ENCODE measurements at places on chromosomes 2 and 18. TPM values are rescaled to one million over a fixed set of nuclear protein-coding genes. Genes with fewer than 3 reads are reported as not detected.

DNA sequence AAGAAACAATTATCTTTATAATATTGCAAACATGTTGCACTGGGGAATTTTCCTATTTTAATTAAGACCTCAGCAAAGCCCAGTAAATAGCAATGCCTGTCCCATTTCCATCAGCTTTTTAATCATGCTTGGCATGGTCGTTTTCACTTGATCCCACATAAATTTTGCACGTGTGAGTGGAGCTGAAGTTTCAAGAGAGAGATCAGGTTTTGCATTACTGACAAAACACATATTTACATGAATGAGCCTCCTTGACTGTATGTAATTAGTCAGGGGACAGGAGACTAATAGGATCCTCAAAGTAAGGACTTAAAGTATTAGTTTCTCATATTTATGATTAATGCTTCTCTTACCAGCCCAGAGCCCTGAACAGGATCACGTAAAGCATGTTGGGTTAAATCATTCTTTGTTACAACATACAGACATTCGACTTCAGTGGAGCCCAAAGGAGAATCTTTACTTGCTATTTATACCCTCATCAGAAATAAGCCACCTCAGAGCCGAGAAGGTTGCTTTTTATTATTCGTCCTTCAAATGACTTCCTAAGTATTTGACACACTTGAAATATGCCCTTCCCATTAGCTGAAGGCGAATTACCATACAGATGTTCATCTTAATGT is 711.3 kb downstream of the GALR1 start:
- H3K36me3 ChIP-seq: no peaks in the 10 kb centered on the region
- no peak overlapping the region for H3K4me3 ChIP-seq
- H3K27ac ChIP-seq: no peak overlapping the region
- DNase-seq: no peak

GRCh38 chr18:3902676-3903075 is 452.7 kb downstream of the TGIF1 start:
- peaks cover 9% of the 10 kb centered on the region for H3K4me1 ChIP-seq
- no peak overlapping the region for H3K27ac ChIP-seq
- H3K36me3 ChIP-seq: no peaks in the 10 kb centered on the region
- no peak for DNase-seq
- H3K27me3 ChIP-seq: no peaks in the 10 kb centered on the region

- H3K4me3 ChIP-seq: peak overlapping the region; percentile 70
- no peaks in the 10 kb centered on the region for H3K36me3 ChIP-seq
- H3K4me1 ChIP-seq: peaks cover 20% of the 10 kb centered on the region
- DNase-seq: peak; percentile 54
Observed at GRCh38 chr2:24082787-24083566, 1.7 kb downstream of the TP53I3 start.

DNA sequence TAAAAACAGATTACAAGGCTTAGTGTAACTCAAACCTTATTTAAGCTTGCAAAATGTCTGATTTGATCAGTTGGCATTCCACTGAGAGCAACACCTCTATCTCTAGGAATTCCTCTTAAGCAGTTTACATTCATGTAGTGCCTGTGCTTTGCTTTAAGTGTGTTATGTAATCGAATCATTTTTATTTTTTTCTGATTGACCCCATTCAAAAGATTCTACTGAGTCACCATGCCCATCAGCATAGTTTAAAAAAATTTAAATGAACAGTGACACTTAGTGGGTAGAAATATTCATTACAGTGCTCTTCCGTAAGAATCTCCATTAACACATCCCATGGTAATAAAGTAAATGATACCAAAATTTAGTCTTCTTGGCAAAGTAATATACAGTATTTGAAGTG is 67.8 kb upstream of the SLC4A10 start:
- no peak overlapping the region for H3K27ac ChIP-seq
- H3K36me3 ChIP-seq: no peaks in the 10 kb centered on the region
- no peaks in the 10 kb centered on the region for H3K27me3 ChIP-seq
- H3K4me3 ChIP-seq: no peak overlapping the region
- DNase-seq: no peak

DNA sequence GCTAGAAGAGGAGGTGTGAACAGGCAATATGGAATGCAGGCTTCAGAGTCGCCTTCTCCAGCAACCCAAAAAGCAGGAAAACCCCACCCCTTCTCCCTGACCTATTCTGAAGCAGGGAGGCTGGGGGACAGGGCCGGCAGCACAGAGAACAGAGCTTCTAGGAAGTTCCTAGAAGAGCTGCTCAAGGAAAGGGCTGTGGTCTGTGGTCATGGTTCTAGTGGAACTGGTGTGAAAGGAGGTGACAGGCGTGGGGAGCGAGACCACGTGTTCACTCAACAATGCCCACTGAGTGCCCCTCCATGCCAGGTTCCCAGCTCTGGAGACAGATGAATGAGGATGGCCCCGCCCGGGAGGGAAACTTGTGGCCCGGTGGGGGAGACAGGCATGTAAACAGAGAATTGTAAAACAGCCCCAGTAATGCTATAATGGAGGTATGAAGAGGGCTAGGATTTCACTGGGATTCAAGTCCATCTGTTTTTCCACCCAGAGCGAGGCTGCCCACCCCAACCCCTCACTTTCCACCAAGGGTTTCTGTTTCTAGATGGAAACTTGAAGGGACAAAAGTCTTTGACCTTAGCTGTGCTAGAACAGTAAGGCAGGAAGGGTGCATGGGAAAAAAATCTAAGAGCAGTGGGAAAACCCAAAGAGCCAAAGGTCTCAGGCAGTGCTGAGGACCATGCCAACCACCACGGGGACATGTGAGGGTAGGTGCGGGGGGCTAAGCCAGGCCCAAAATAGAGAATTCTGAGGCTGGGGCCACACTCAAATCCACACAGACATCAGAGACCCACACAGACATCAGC is 71.8 kb downstream of the TNS1 start:
- H3K27ac ChIP-seq: no peak overlapping the region
- H3K27me3 ChIP-seq: no peaks in the 10 kb centered on the region
- no peaks in the 10 kb centered on the region for H3K36me3 ChIP-seq
- no peaks in the 10 kb centered on the region for H3K4me1 ChIP-seq

DNA sequence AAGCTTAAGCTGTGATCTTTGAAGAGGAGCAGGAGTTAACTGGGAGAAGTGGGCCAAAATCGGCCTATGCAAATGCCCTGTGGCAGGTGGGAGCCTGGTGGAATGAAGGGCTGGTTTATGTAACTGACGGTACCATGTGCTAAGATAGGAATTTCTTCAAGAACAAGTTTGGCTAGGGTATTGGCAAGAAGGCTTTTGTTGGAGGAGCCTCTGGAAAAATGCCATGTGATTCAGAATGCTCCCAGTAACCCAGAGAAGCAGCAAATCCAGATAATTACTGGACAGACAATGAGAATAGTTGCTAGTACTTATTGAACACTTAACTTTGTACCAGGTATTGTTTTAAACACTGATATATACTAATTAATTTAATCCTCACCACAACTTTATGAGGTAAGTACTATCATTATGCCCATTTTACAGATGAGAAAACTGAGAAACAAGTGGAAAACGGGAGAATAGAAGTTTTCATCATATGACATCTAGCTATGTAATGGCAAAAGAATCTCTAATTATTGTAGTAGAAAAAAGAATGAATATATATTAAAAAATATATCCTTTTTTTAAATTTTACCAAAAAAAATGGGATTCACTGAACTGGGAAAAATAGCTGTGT is 9.1 kb upstream of the FAM124B start:
- DNase-seq: no peak
- no peak overlapping the region for H3K4me3 ChIP-seq
- no peaks in the 10 kb centered on the region for H3K27me3 ChIP-seq
- no peak overlapping the region for H3K27ac ChIP-seq
- H3K36me3 ChIP-seq: no peaks in the 10 kb centered on the region
- no peaks in the 10 kb centered on the region for H3K4me1 ChIP-seq

DNA sequence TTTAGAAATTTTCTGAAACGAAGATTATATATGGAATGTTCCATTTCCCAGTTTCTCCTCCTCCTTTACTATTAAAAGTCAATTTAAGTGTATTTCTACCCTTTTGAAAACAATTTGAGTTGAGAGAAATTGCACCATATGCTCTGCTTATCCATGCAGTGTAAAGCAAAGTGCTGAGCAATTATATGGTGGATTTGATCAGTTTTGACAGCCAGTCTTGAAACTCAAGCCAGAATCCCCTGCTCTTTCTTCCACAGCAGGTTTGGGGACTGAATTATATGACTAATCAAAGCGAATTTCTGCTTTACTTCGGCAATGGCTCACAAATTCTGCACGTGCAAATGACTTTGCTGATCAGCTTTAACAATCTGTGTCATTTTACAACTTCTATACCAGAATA is 1183.6 kb downstream of the LRP1B start:
- H3K36me3 ChIP-seq: no peaks in the 10 kb centered on the region
- no peak for DNase-seq
- no peaks in the 10 kb centered on the region for H3K27me3 ChIP-seq
- H3K4me1 ChIP-seq: no peaks in the 10 kb centered on the region
- H3K4me3 ChIP-seq: no peak overlapping the region

- no peak overlapping the region for H3K27ac ChIP-seq
- no peak for DNase-seq
- no peaks in the 10 kb centered on the region for H3K4me1 ChIP-seq
- no peaks in the 10 kb centered on the region for H3K36me3 ChIP-seq
- no peak overlapping the region for H3K4me3 ChIP-seq
Observed at GRCh38 chr2:6442252-6442985, 423.3 kb downstream of the CMPK2 start.

- H3K36me3 ChIP-seq: peaks cover 4% of the 10 kb centered on the region
- peak overlapping the region; percentile 96 for H3K4me3 ChIP-seq
- DNase-seq: peak; percentile 67
- peaks cover 57% of the 10 kb centered on the region for H3K4me1 ChIP-seq
- no peaks in the 10 kb centered on the region for H3K27me3 ChIP-seq
Observed at GRCh38 chr18:76823587-76824011, 1.2 kb downstream of the ZNF236 start.

The ELOA2 gene
- total RNA-seq: not detected

The CD302 gene
- not detected for total RNA-seq

DNA sequence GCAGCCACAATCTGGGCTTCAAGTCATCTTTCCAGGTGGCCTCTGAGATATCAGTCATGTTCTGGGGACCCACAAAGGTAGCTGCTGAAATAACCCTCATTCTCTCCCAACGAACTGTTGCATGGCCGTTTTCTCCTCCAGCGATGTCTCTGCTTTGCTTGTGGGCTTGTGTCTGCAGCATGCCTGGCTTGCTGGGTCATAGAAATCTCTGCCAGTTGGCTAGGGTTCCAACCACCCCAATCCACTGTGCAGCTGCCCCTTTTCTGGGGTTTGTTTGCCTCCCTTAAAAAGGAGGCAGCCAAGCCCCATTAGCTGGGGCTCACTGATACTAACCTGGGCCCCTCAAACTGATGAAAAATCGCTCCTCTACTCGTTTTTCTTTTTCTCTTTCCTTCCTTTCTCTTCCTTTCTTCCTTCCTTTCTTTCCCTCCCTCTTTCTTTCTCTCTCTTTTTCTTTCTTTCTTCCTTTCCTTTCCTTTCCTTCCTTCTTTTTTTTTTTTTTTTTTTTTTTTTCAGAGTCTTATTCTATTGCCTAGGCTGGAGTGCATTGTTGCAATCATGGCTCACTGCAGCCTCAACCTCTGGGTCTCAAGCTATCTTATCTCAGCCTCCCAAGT is 680.0 kb downstream of the EPHA4 start:
- H3K4me1 ChIP-seq: no peaks in the 10 kb centered on the region
- no peak overlapping the region for H3K4me3 ChIP-seq
- no peak overlapping the region for H3K27ac ChIP-seq
- H3K27me3 ChIP-seq: 0 out of 2 replicates have a peak, but pooled peaks cover 2% of the 10 kb centered on the region
- no peak for DNase-seq

DNA sequence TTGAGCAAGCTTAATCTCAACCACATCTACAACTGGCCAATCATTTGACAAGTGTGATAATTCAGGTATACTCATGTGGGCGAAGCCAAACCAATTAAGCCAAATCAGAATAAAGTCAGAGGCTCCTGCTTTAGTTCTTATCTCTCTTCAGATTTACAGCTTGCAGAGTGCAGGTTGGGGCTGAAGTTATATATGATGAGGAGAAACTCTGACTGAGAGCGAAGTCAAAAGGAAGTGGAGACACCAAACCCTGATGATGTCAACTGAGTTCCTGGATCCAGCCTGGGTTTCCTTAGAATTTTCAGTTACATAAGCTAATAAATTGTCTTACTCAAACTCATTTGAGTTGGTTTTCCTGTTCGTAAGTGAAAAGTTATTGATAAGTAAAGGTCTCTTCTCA is 73.9 kb downstream of the ASXL2 start:
- DNase-seq: no peak
- H3K4me1 ChIP-seq: no peaks in the 10 kb centered on the region
- peaks cover 9% of the 10 kb centered on the region for H3K36me3 ChIP-seq
- H3K4me3 ChIP-seq: no peak overlapping the region
- no peaks in the 10 kb centered on the region for H3K27me3 ChIP-seq
- no peak overlapping the region for H3K27ac ChIP-seq

DNA sequence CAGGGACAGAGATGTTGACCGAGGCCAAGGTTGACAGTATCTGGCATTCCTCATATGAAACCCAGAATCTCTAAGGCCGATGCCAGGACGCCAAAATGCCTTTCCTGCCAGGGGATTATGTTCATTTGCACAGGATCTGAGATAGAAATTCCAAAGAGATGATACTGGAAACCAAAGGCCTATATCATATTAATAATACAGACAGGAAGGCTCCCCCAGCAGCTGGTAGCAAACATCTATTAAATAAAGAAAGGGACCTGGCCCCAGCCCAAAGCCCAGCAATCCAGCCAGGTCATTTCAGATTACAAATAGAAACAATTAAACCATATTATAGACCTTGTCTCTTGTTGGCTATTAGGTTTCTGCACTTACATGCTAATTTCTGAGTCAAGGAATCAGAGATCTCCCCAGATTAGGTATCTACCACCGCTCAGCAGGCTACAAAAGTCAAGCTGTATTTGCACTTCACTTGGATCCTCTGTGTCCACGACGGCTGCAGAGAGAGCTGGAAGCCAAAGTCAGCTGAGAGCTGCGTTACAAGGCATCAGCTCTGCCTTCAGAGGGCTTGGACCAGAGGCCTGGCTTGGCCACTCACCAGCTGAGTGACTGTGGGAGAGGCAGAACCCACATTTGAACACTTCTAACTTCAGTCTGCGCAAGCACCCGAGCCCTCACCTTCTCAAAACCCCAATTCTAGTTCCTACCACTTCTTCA is 269.3 kb upstream of the SIX2 start:
- no peak overlapping the region for H3K4me3 ChIP-seq
- no peak for DNase-seq
- no peak overlapping the region for H3K27ac ChIP-seq
- H3K27me3 ChIP-seq: no peaks in the 10 kb centered on the region

DNA sequence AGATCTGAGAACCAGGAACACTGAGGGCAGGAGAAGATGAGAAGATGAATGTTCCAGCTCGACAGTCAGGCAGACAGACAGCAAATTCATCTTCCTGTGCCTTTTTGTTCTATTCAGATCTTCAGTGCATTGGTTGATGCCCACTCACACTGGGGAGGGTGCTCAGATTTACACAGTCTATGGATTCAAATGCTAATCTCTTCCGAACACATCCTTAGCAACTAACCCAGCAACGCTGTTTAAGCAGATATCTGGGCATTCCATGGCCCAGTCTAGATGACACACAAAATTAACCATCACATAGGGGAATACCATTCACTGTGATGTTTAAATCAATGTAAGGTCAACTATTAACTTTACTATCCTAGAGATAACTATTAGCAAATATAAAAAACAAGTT is 571.9 kb downstream of the NYAP2 start:
- no peaks in the 10 kb centered on the region for H3K27me3 ChIP-seq
- no peak overlapping the region for H3K27ac ChIP-seq
- DNase-seq: no peak
- no peaks in the 10 kb centered on the region for H3K4me1 ChIP-seq
